ENCODE measurements at places on chromosomes 7 and 10.

DNA sequence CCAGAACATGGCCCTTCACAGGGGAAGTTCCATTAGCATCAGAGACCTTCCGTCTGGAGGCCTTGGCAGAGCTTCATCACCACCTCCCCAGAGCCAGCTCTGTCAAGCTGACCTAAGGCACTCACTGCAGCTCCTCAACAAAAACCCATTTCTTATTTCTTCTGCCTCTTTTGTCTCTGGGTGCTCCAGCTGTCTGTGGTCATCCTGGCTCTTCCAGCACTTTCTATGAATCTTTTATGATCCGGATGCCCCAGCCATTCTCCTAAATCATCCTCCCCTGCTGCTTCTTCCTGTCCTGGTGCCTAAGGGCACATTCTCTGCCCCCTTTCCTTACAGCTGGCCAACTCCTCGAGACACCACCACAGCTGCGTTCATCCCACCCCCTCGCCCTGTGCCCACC, 171.7 kb upstream of the INSYN2A start:
- DNase-seq, result no peak

DNA sequence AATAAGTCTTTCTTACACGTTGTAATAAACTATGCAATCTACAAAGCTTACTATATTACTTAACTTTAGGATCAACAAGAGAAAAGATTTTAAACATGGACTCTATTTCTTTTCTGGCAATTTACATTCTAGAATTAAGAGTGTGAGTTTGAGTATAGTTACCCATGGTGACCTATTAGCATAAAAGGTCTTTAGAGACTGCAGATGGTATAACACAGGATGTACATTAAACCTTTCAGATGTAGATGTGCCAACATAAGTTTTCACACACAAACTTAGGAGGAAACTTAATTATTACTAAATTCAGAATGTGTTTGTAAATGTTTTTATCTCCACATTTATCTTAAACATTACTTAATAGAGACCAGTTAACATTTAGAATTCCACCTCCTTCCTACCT, 54.1 kb downstream of the KCND2 start:
- no peak for DNase-seq

- DNase-seq, result no peak
Measured at GRCh38 chr10:76651154-76651553, 986.5 kb downstream of the KCNMA1 start.

GRCh38 chr7:134542195-134542771, 6.6 kb upstream of the AKR1B15 start:
- DNase-seq, result no peak

DNA sequence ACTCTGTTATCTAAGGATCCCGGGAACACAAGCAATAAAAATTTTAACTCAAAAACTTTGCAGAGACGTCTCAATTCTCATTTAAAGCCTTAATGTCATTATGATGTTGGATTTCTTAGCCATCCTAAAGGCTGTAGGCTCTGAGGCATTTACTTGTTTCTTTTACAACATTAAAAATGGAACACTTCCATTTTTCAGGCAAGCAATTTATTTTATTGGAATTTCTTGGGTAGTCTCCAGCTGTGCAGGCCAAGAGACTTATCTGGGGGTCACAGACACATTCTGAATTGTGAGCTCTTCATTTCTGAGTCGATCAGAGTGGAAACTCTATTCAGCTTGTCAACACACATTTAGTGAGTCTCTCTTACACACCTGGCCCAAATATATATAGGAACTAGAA, 48.0 kb upstream of the KIF5B start:
- DNase-seq, result no peak

DNA sequence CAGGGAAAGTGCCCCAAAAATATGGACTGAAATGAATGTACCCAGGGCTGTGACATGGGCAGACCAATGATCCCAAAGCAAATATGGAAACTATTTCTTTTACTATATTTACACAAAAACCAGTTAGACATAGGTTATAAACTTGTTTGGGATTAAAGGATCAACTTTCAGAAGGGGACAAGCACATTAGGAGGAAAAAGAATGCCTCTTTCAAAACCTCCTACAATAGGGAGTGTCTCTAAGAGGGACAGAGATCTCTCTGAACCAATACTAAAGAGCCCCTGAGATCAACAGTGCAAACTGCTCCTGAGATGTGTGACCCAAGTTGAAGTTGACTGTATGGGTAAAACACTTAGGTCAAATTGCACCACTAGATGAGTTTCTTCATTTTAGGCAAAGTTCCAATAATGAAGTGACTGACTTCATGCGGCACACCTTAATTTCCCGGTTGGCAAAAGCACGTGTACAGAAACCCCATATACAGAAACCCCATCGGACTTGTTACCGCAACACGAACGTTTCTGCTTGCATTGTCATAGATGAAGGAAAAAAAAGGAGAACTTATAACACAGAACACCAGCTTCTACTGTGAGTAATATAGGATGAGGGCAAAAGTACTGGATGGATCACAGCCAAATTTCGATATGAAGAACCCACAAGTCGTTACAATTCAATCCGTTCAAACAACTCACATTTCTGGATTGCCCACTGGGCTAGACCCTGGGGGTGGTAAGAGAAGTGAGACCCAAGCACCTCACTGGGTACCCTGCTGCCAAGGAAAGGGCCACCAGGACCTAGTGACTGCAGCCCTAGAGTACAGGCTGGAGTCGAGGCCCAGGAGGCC, 4.3 kb downstream of the SVIL start:
- DNase-seq, result no peak

- DNase-seq, result no peak
Measured at GRCh38 chr7:115844857-115845256, 185.7 kb downstream of the TFEC start.

GRCh38 chr7:76303202-76304147, 1.0 kb downstream of the HSPB1 start:
- peak; percentile 82 for DNase-seq

DNA sequence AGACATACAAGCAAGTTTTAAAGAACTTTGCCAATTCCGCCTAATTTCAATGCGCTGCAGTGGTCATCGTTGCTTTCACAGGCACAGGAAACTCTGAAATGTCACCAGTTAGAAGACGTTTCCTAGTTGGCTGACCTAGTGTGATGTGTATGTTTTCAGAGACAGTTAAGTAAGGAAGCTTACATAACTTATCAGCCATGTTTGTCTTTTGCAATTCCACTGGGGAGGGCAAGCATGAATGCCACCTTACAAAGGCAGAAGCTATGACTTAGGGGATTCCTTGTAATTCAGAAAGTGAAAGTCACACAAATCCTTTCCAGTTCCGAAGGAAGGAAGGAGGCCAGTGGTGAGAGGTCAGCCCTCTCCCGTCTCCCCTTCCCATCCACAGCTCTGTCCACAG, 15.0 kb upstream of the NPS start:
- DNase-seq, result no peak

DNA sequence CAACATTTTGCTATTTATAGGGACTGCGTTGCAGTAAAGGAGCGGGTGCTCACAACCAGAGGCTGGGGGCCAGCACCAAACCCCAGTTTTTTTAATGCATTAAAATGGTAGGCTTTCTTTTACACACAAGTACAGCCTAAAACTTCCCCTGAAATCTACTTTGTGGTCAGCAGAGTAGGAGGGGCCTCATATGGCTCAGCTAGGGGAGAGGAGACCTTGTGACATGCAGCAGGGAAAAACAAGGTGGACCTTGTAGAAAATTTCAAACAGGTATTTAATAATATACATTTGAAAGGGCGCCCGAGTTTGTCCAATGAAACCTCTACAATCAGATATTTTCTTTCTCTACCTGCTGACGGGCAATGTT, 1.4 kb downstream of the CCDC136 start:
- DNase-seq, result no peak

DNA sequence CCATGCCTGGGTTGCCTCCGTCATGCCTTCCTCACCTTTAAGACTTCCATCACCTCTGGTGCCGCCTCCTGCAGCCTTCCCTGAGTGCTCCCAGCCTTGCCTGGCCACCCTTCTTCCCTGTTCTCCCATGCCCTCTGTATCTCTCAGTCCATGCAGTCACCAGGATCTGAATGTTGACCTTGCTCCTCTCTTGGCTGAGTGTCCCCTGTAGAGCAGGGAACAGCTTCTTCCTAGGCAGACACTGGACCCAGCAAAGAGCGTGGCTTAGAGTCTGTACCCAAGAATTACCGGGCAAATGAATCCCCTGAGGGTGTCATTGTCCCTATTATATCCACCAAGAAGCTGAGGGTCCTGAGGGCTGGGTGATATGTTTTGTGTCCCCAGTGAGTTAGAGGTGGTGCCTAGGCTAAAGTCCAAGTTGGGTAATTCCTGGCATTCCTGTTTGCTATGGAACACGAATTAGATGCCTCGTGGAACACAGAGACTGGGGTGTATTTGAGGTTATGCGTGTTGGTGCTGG, 505.6 kb downstream of the RPS24 start:
- no peak for DNase-seq

DNA sequence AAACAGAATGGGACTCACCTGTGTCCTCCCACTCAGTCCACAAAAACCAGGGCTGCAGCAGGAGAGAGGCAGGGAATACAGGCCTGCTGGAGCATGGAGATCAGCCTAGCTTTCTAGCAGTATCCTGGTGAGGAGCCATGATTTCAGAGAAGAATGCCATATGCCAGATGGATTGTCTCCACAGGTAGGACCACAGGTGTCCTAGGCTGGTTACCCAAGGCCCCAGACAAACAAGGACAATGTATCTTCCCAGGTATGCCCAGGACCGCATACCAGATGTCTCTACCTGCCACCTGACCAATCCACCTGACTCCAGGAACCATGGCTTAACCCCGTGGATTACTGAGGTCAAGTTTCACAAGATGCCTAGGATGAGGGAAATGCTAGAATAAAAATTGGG, 295.4 kb upstream of the NPSR1 start:
- DNase-seq, result no peak

DNA sequence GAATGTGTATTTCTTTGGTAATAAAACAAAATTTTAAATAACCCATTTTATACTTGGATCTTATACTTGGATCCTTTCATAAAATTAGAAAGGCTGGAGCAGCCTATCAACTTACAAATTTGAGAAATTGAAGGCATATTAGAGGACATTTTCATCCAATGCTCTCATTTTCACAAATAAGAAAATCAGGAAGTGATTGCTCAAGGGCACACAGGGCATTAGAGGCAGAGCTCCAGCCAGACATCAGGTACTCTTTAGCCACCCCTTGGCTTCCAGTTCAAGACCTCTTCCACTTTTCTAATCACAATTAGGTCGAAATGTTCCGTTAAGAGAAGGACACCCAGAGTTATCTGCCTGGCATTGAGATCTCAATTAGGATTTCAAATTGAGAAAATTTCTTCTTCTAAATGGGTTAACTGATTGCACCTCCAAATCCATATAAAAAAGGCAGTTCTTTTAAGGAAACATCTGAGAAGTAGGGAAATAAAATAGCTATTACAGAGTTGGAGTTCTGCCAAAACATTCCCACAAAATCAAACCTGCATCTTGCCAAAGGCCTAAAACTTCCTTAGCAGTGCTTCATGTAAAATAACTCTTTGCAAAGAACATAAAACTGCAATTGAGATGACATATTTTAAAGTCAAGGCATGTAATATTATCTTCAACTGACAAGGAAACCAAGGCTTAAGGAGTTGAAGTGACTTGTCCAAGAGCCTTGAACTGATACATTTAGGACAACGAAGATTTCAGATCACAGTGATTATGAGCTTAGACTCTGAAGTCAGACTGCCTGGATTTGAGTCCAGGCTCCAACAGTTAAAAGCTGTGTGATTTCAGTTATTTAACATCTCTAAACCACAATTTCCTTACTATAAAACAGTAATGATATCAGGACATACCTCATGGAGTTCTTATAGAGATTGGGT, 2.4 kb downstream of the ACTA2 start:
- DNase-seq, result no peak

GRCh38 chr7:159026271-159027055, 118.2 kb downstream of the VIPR2 start:
- no peak for DNase-seq

GRCh38 chr7:54864663-54865062, 105.7 kb upstream of the SEC61G start:
- no peak for DNase-seq

DNA sequence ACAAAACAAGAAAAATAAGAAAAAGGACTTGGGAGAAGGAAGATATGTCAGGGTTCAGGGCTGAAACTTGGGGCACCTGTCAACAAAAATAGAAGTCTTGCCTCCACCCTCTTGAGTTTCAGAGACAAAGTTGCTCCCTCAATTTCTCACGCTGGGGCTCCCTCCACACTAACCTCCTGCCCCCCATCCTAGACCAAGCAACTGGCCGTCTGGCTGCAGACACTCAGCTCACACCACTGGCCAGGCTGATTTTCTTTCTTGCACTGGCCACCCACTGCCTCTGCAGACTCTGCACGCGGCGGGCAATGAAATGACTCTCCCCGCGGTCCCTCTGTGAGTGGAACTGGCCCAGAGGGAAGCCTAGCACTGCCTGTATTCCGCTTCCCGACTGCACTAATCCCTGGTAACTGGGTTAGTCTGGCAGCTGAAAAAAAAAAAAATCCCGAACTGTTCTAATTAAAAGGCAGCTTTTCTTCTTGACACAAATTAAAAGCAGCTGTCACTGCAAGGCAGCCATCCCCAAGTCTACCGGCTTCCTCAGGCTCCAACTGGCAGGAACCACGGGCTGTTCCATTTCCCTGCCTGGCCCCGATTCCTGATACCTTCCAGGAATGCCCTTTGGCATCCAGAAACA, 83.5 kb downstream of the SPDYE5 start:
- no peak for DNase-seq

DNA sequence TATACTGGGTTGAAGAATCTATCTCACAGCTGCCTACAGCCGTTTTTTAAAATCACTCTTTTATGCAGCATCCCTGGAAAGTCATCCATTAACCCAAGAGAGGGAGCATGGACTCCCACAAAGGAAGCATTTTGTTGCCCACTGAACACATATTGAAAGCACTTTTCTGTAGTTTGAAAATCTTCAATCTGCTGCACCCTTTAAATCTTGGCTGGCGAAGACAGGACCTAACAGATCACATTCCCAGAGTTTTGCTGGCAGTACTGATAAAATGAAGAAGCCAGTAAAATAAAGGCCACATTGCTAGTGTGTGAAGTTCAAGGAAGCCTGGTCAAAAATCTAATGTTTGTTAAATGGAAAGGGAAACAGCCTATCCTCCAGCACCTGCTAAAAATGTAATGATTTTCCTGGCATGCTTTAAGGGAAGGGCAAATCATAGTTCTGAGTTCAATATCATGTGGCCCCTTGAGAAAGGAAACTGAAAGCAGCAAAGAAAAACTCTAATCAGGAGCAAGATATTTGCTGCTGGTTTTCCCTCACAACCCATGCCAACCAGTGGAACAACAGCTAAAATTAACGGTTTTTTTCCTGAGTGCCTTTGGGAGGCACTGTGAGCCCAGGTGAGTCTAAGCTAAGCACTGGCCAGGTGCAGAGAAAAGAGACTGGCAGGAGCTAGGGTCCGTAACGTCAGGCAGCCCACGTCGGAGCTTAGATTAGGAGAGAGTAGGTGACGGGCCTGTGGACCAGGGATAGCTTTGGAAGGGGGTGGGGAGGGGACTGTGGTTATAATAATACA, 97.9 kb upstream of the PALS2 start:
- no peak for DNase-seq
